Renal cortex interstitium (tissue), 15 donors: ENCODE measurements at places on chromosomes 7 and 10. TPM values are rescaled to one million over a fixed set of nuclear protein-coding genes. Genes with fewer than 3 reads are reported as not detected.

Gene SPDYE9
- 0.20 TPM for polyA plus RNA-seq

Gene CCL24
- not detected for polyA plus RNA-seq

Gene PNLIPRP2
- polyA plus RNA-seq = not detected

Gene CTAGE4
- 10.3 TPM for polyA plus RNA-seq
